ENCODE measurements at places on chromosomes 6 and 20.
A peak's percentile ranks its signal among the peaks of the same experiment; 100 is the strongest.

- no peak for DNase-seq
Observed at GRCh38 chr6:110341067-110341466, 17.1 kb downstream of the METTL24 start.

GRCh38 chr6:75602246-75603105 is 796 bp downstream of the SENP6 start:
- DNase-seq, result peak; percentile 26

DNA sequence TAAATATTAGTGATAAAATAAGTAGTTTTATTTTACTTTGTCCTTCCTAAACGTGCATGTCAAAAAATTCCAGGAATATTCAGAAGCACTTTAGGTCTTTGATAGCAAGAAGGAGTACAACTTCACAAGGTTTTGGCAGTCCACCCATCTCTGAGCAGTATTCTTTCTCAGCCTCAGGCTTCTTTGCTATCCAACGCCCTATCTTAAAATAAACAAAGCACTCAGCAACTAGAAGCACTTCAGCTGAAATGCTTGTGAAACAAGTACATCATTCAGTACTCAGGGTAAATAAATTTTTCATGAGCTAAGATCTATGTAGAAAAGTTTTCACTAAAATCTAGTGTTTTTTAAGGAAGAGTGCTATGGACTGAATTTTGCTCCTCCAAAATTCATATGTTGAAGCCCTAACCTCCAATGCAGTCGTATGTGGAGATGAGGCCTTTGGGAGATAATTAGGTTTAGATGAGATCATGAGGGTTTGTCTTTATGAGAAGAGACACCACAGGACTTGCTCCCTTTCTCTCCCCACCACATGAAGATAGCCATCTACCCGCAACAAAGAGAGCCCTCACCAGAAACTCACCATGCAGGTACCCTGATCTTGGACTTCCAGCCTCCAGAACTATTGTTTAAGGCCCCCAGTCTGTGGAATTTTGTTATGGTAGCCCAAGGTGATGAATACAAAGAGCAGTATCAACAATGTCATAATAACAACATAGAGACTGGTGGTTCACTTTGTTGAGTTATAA is 539.1 kb downstream of the TFAP2A start:
- DNase-seq, result no peak

DNA sequence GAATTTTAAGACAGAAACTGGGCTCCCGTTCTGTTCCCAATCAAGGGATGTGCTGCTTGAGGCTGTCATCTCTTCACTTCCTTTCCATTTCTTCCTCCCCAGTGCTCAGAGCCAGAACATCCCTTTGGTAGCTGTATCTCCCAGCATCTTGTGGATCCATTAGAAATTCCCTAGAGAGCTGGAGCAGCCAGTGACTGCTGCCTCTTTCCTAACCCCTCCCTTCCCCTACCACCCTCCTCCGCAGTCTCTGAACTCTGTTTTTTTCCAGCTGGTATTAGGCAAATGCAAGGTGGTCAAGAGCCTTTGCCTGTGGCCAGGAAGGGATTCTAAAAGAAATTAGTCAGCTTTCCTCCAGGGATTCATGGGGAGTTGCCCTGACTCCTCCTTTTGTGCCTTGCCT is 208.0 kb downstream of the EYA2 start:
- DNase-seq, result no peak

GRCh38 chr20:51277961-51278360 is 255.1 kb upstream of the KCNG1 start:
- no peak for DNase-seq

All from LoVo (cell line).